ENCODE measurements at places on chromosomes 6 and 20. TPM values are rescaled to one million over a fixed set of nuclear protein-coding genes. Genes with fewer than 3 reads are reported as not detected.

The C20orf204 gene
- 1.9 TPM for total RNA-seq

The MOCS1 gene
- 34.8 TPM for total RNA-seq

The TM9SF4 gene
- 69.4 TPM for total RNA-seq

The OR2H1 gene
- not detected for total RNA-seq

The DNAH8 gene
- total RNA-seq = 0.13 TPM

The FAM210B gene
- 50.3 TPM for total RNA-seq

The SLC17A3 gene
- total RNA-seq = not detected

The ISM1 gene
- total RNA-seq = 8.4 TPM

The ABT1 gene
- 17.0 TPM for total RNA-seq

The OR2H2 gene
- total RNA-seq = not detected

The ASCC3 gene
- 66.6 TPM for total RNA-seq

The CRISP3 gene
- total RNA-seq = 117 TPM

The OXT gene
- not detected for total RNA-seq

The RAB32 gene
- total RNA-seq = 13.6 TPM

The SLC26A8 gene
- total RNA-seq = 0.18 TPM

The TSPO2 gene
- not detected for total RNA-seq

The MLN gene
- not detected for total RNA-seq

The F13A1 gene
- total RNA-seq = 61.0 TPM

The DIDO1 gene
- total RNA-seq = 75.8 TPM

The MDC1 gene
- total RNA-seq = 41.1 TPM

The C6orf15 gene
- not detected for total RNA-seq

The CD24 gene
- 253 TPM for total RNA-seq

The C6orf58 gene
- 0.55 TPM for total RNA-seq

The GTSF1L gene
- not detected for total RNA-seq

The EYA4 gene
- 4.1 TPM for total RNA-seq

The OOEP gene
- not detected for total RNA-seq

The SYCP2L gene
- 0.26 TPM for total RNA-seq

The HLA-B gene
- total RNA-seq = 562 TPM

The PBOV1 gene
- not detected for total RNA-seq

The LRRN4 gene
- not detected for total RNA-seq

The ANKRD66 gene
- not detected for total RNA-seq

The DNMT3B gene
- total RNA-seq = 3.4 TPM

The PMEPA1 gene
- 15.2 TPM for total RNA-seq

The EPPIN gene
- total RNA-seq = not detected

The TRIM10 gene
- total RNA-seq = not detected

The BTNL2 gene
- total RNA-seq = not detected

The CLVS2 gene
- 0.18 TPM for total RNA-seq

The KATNA1 gene
- 16.4 TPM for total RNA-seq

The CEBPB gene
- total RNA-seq = 59.3 TPM

The C20orf202 gene
- 1.2 TPM for total RNA-seq

The GSS gene
- total RNA-seq = 56.6 TPM

The KCNQ5 gene
- 1.8 TPM for total RNA-seq

The FOXP4 gene
- total RNA-seq = 25.1 TPM

The BANF2 gene
- not detected for total RNA-seq

The PTCRA gene
- total RNA-seq = 0.55 TPM
